ENCODE measurements at places on chromosomes 11 and 22.

- peak; percentile 95 for DNase-seq
Measured at GRCh38 chr11:128714881-128715280, 21.0 kb downstream of the FLI1 start.

DNA sequence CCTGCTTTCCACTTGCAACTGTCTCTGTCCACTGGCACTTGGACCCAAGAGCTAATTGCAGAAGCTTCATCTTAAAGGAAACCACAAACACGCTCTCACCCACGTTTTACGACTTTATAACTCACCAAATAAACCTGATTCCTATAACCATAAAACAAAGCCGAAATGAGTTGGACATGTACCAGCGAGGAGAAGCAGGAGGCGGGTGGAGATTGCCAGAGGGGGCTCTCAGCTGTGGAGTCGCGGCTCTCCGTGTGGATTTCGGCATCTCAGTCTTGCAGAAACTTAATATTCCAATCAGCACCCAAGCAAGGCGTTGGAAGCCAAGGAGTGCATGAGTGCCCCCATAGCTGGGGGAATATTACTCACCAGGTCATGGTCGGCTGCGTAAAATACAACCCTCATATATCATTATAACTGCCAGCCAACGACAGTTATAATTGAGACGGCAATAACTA lies 483.6 kb downstream of the MN1 start:
- DNase-seq: peak; percentile 78

DNA sequence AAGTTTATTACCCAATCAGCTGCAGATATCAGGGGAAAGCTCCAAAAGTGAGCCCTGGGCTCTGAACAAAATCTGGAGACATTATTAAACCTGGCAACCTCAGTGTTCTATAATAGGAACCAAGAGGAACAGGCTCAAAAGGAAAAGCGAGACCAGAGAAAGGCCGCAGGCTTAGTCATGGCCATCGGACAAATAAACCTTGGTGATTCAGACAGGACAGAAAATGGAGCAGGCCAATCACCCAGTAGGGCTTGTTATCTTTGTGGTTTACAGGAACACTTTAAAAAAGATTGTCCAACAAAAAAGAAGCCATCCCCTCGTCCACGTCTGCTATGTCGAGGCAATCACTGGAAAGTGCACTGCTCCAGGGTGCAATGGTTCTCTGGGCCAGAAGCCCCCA lies 7.7 kb upstream of the PANX1 start:
- DNase-seq: no peak

GRCh38 chr11:66366844-66367477 lies 4.6 kb downstream of the SLC29A2 start:
- no peak for DNase-seq

GRCh38 chr11:19355601-19356000 lies 114.9 kb upstream of the E2F8 start:
- DNase-seq: no peak

DNA sequence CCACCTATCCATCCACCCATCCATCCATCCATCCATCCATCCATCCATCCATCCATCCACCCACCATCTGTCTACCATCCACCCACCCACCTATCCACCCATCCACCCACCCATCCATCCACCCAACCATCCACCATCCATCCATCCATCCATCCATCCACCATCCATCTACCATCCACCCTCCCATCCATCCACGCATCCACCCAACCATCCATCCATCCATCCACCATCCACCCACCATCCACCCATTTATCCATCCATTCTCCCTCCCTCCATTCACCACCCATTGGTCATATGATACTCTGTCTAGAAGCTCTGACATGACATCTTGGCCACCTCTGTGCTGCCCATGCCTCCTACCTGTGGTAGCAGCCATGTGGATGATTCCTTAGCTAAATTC lies 31.7 kb downstream of the MUC2 start:
- no peak for DNase-seq

DNA sequence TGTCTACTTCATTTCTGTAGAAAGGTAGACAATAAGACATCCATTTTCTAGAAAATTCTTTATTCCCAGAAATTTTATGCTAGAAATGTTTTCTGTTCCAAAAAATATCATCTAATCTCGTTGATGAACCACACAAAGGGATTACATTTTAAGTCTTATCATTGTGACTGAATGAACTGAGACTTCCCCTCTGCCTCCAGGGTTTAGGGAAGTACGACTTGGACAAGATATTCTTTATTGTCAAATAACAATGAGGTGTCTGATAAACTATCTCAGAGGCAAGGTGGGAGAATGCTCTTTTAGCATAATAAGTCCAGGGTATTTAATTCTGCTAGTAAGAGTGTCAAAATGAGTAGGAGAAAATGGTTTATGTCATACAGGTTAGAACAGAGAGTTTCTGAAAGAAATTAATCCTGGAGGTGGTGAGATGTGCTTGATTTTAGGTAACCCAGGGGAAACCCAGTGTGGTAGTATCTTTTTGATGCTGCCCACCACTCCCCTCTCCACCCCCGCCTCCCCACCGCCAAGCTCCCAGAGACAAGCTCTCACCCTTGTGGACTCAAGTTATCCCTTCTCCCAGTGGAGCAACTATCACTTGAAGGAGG lies 100.6 kb downstream of the CD44 start:
- no peak for DNase-seq

- DNase-seq: no peak
Measured at GRCh38 chr11:113895367-113896155, 9.0 kb upstream of the HTR3B start.

DNA sequence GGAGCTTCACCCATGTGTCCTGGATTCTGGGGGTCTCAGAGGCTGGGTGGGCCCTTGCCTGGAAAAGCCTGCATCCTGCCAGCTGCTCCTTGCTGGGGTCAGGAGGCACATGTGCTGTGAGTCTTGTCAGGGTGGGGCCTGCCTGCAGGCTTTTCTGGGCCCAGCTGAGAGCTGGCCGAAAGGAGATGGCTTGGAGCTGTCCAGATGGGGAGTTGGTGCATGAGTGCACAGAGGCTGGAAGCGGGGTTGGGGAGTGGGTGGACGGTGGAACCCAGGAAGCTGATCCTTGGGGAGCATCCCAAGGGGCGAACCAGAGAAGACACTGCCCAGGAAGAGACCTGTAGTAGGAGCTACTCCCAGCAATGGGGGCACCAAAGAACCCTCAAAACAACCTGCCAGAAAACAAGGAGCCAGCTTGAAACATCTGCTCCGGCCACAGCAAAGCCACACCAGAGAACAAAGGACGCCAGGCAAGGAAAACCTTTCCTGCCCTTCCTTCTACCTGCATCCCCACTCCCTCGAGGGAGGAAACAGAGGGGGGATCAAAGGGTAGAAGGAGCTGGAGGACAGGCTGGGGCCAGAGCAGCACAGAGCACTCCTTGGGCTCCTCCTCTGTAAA lies 8.2 kb upstream of the KCTD17 start:
- no peak for DNase-seq

DNA sequence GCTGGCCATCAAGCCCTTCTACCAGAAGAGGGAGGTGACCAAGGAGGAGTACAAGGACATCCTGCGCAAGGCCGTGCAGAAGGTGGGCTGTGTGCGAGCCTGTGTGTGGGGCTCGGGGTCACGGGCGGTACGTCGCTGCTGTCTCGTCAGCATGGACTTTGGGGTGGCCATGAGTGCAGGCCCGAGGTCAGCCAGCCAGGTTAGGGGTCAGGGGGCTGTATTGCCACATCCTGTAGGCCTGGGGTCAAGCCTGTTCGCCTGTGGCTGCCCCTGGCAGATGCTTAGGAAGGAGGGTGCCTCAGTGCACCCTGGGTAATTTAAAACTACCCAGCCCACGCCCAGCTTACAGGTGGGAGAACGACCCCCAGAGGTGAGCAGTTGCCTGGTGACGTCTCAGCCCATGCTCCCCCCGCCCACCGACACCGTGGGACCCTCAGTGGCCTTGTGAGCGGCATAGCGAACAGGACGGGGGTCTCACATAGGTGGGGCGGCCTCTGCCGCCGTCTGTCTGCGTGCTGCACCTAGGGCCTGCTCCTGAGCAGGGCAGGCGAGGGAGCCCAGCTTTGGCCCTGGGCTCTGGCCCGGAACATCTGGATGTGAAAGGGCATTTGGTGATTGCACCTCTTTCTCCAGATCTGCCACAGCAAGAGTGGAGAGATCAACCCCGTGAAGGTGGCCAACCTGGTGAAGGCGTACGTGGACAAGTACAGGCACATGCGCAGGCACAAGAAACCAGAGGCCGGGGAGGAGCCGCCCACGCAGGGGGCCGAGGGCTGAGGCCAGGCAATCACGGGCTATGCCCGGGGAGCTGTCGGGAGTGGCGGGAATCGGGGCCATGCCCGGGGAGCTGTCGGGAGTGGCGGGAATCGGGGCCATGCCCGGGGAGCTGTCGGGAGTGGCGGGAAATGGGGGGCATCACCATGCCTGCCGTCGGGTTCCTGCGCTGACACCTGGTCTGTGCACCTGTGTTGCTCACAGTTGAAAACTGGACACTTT lies 4.5 kb downstream of the IRF7 start:
- no peak for DNase-seq

- DNase-seq: no peak
Measured at GRCh38 chr11:46334211-46334610, 13.1 kb upstream of the DGKZ start.

DNA sequence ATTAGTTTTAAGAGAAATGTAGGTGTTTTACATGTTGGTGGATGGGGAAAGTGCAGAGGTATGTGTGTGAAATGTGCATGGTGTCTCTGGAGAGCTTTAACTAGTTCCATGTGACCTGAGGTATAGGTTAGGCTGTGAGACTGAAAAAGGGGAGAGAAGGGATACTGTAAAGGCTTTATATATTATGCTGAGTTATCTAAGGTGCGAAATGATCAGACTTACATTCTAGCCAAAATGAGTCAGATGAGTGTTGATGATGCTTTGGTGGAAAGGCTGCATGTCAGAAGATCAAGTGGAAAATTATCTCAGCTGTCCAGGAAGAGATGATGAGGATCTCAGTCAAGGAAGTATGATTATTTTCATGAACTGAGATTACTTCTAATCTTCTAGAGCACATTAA lies 15.8 kb downstream of the ACAT1 start:
- no peak for DNase-seq

GRCh38 chr22:36332623-36333332 lies 55.0 kb downstream of the MYH9 start:
- no peak for DNase-seq

- no peak for DNase-seq
Measured at GRCh38 chr11:18849406-18849805, 57.8 kb upstream of the PTPN5 start.

- no peak for DNase-seq
Measured at GRCh38 chr11:101342307-101342706, 212.7 kb upstream of the PGR start.

DNA sequence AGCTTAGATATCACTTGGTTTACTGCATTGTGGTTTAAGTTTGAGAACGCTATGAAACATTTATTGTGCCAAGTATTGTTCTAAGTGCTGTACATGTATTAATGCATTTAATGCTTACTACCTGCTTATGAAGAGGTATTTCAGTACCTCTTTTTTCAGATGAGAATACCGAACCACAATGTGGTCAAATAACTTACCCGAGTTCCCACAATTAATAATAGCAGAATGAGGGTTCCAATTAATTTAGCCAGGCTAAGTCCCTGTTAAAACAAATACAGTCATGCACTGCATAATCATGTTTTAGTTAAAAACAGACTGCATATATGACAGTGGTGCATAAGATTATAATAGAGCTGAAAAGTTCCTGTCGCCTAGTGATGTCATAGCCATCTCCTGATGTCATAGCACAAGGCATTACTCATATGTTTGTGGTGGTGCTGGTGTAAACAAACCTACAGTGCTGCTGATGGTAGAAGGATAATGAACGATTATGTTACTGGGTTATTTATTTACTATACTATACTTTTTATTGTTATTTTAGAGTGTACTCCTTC lies 4.3 kb downstream of the ZC3H12C start:
- no peak for DNase-seq

GRCh38 chr22:17237038-17237668 lies 17.9 kb upstream of the ADA2 start:
- DNase-seq: no peak

GRCh38 chr11:109165035-109165434 lies 257.0 kb upstream of the C11orf87 start:
- DNase-seq: no peak

Data from fibroblast of skin of left biceps (primary cell).